Lung (tissue), 17 donors: ENCODE measurements at places on chromosomes 6 and 20. TPM values are rescaled to one million over a fixed set of nuclear protein-coding genes. Genes with fewer than 3 reads are reported as not detected.
A peak's percentile ranks its signal among the peaks of the same experiment; 100 is the strongest.

DNA sequence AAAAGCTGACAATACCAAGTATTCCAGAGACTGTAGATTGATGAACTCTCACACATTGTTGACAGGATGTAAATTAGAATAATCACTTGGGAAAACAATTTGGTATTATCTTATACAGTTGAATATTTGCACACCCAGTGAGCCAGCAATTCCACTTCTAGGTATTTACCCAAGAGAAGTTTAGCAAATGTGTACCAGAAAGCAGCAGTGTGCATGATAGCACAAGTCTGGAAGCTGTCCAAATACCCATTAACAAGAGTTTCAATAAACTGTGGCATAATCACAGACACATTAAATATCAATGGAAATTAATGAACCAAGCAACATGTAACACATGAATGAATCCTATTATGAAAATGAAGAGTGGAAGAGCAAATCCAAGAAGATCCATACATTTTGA is 233.6 kb downstream of the TPBG start:
- no peak for DNase-seq

DNA sequence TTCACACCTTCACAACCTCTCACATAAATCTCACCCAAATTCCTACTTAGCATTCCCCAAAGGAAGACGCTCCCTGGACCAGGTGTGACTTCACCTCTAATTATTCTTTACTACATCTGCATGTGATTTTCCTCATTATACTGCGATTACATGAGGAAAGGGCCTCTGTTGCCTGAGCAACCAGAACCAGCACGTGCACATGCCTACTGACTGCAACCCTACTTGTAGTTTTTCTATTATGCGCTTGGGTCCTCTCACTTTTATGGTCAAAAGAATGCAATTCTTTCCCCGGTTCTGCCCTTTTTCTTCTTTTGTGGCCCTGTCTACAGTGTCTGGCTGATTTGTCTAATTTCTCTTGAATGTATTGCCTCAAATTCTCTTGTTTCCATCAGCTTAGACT is 20.4 kb upstream of the ANKEF1 start:
- DNase-seq, result no peak

DNA sequence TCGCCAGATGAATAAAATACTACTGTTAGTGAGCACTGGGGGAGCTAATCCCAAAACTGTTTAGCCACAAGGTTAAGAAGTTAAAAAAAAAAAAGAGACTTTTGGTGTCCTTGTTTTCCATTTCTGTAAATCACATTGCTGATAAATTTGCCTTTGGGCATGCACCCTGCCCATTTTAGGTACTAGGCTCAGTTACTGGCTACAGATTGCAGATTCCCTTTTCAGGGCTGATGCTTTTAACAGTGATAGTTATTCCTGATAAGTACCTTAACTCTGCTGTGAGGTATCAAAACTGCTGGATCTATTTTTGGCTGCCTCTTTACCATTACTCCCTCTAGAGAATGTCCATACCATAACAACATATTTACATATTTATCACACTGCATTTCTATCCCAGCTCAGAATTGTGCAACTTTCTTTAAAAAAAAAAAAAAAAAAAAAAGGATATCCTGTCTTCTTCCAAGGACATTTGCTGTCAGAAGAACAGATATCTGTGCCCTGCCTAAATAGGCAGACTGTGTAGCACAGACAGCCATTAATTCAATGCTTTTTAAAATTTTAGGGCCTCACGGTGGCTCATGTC is 94.5 kb downstream of the SSR1 start:
- DNase-seq, result no peak

DNA sequence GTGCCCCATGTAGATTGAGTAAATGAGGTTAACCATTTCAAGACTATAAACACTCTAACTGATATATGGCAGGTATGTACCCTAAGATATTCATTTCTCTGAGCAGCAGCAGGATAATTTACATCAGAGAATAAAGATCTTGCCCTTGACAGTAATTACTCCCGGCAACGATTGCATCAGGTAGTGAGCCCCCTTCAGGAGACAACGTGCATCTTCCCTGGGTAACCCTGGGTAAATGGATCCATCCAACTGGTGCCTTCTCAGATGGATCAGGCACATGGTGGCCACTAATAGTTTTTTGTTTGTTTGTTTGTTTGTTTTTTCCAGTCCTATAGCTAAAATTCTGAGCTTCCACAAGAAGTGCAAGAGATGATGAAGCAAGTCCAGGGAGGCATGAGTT is 469.4 kb upstream of the SLC35B3 start:
- no peak for DNase-seq

GRCh38 chr6:42229506-42230119 is 12.0 kb upstream of the MRPS10 start:
- DNase-seq, result peak; percentile 66

GRCh38 chr20:5045906-5046305 is 44.6 kb upstream of the SLC23A2 start:
- DNase-seq, result no peak

DNA sequence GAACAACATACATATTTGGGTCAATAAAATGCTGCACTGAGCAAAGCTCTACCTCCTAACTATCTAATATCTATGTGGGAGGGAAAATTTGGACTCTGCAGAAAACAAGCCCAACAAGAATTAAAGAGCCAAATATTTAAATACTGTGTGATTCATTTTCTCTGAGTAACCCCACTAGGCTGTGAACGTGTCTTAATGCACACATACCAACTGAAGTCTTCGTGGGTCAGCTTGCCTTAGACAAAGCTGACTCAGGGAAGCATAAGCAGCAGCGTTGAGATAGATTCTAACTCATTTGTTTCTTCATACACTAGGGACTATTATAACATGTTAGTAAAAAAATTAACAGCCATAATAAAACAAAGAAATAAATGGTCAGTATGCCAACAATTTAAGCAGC is 114.3 kb downstream of the GJA1 start:
- peak; percentile 8 for DNase-seq

TREM2 gene
- 10.7 TPM for total RNA-seq

TPD52L1 gene
- total RNA-seq, result 43.5 TPM

GRCh38 chr20:46260480-46260879 is 47.8 kb downstream of the CDH22 start:
- DNase-seq, result no peak

- DNase-seq, result no peak
Observed at GRCh38 chr6:147449405-147450161, 58.9 kb upstream of the SAMD5 start.

NKAPL gene
- 1.1 TPM for total RNA-seq

OOEP gene
- total RNA-seq, result not detected

GRCh38 chr6:3422435-3423070 is 34.3 kb downstream of the SLC22A23 start:
- no peak for DNase-seq

TP53TG5 gene
- not detected for total RNA-seq

ARMC2 gene
- total RNA-seq, result 16.5 TPM

KCNK16 gene
- not detected for total RNA-seq

DNA sequence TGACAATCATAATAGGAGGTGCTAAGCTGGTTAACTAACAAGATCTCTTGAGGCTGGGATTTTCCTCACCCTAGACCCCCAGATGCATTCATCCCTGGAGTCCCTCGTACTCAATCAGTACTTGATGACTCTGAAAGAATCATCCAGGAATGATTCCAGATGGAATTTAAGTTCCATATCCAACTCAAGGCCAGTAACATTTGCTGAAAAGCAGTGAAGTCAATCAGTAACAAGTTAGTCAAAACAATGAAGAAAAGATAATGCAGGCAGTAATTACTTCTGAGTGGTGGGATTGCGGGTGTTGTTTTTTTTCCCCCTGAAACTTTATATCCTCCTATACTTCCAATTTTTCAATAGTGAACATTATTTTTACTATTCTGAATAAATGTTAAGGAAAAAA is 18.6 kb downstream of the GMDS start:
- DNase-seq, result no peak

GRCh38 chr6:14634072-14634471 is 516.5 kb downstream of the CD83 start:
- no peak for DNase-seq

- no peak for DNase-seq
Observed at GRCh38 chr6:55643861-55644260, 64.9 kb upstream of the HMGCLL1 start.

- DNase-seq, result peak; percentile 41
Observed at GRCh38 chr20:19628570-19629134, 129.4 kb upstream of the RIN2 start.

DNA sequence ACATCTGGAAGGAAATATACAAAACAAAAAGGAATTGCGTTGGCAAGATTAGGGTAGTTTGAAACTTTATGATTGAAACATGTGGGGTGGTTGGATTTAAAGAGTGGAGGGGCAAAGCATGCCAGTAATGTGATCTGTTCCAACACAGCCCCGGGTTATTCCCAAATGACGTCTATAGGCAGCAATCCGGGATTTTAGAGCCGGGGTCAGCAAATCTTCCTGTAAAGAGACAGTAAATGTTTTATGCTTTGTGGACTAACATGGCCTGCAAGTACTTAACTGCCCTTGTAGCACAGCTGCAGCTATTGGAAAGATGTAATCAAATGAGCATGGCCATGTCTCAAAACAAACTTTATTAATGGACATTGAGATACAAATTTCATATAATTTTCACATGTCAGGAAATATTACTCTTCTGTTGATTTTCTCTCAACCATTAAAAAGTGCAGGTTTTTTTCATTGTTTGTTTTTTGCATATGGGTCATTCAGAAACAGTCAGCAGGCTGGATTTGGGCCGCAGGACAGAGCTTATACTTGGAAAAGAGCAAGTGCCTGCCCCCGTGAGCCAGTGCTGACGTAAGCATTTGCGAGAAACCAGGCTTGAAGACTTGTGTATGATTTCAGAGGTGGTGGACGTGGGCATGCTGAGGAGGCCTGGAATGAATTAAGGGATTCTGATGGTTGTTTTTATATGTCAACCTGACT is 136.5 kb downstream of the DOK5 start:
- no peak for DNase-seq

- DNase-seq, result peak; percentile 35
Observed at GRCh38 chr20:10673176-10673841, 490 bp downstream of the JAG1 start.

DNA sequence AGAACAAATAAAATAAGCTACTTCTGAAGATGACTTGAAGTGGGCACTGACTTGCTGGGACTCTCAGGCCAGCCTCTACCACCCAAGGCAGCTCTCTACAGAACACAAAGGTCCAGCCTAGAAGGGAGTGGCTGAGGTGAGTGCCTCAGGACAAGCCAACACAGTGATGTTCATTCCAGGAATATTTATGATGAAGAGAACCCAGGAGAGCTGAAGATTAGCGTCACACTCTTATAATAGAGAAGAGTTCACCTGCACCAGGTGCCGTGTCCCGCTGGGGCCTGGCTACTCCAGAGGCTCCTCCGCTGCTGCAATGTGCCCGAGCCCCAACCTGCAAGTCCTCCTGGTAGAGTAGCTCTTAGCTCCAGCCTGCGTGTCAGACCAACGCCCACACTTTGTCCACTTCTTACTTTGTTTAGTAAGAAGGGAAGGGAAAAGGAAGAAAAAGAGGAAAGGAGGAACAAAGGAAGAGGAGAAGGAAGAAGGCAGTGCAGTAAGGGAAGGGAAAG is 182.4 kb upstream of the QKI start:
- DNase-seq, result no peak

- DNase-seq, result peak; percentile 89
Observed at GRCh38 chr6:35496841-35497570, at the start of gene TEAD3. Gene TEAD3 (minus strand): TSS chr6:35497079.

- DNase-seq, result no peak
Observed at GRCh38 chr6:53199156-53199555, 50.5 kb upstream of the GCM1 start.

UBE3D gene
- total RNA-seq, result 7.2 TPM

DNA sequence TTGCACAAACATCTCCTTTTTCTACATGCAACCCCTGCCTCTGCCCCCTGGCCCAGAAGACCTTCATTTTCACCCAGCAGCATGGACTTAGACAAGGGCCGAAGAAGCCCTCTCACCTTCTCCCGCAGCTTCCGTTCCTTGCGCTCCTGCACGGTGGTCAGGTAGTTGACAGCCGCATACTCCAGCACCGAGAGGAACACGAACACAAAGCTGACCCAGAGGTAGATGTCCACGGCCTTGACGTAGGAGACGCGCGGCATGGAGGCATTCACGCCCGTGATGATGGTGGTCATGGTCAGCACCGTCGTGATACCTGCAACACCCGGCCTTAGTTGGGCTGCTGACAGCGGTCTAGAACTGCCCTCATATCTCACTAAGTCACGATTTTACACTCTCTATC is 47.1 kb upstream of the GABRR1 start:
- no peak for DNase-seq

- no peak for DNase-seq
Observed at GRCh38 chr6:167930295-167930694, 67.2 kb upstream of the KIF25 start.

DNA sequence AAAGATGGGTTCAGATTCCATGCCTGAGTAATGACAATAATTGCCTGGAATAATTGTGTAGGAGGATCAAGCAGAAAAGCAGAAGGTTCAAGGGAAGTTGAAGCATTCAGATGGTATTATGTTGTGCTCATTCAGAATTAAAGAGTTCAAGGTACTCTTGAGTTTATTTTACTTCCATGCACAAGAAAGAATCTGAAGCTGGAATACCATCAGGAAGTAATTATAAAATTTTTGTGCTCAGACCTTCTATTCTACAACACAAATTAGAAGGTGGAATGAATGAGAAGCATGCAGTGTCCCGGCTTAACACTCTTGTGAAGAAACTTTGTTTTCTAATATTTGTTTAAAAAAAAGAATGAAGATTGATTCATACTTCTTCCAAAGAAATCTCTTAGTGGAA is 139.4 kb upstream of the ENPP5 start:
- no peak for DNase-seq

DNA sequence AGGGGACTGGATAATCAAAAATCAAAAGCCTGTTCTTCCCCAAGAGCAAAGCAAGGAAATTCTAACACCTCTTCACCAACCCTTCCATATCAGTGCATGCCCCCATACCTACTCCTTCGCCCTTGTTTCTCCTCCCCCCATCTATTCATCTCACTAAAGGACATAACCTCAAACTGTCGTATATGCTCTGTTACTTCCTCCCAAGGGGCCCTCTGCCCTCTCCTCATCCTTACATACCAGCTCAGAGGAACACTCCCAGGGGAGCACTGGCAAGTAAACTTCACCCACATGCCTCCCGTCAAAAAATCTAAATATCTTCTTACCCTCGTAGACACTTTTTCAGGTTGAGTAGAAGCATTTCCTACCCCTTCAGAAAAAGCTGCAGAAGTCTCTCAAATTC is 9.4 kb upstream of the ADTRP start:
- DNase-seq, result no peak
